ENCODE measurements at places on chromosomes 11 and 22.
A peak's percentile ranks its signal among the peaks of the same experiment; 100 is the strongest.

DNA sequence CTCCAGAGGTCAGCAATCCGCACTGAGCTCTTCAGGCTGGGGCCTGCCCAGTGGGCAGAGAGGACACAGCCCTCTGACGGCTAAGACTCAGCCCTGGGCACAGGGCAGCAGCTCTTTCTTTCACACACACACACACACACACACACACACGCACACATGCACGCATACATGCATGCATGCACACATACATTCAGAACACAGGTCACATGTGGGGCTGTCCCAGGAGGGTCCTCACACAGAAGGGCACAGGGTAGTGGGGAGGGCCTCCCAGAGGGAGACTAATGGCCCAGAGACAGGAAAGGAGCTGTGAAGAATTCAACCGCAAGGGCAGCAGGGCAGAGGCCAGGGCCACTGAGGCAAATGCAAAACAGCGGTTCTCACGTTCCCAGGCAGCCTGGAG lies 20.3 kb upstream of the XKR3 start:
- DNase-seq = no peak

- DNase-seq = no peak
Observed at GRCh38 chr11:75406338-75406777, 7.0 kb downstream of the RPS3 start.

GRCh38 chr22:43745411-43745770 lies 66.7 kb downstream of the EFCAB6 start:
- DNase-seq = no peak

- no peak for DNase-seq
Observed at GRCh38 chr11:3229673-3230630, 2.3 kb downstream of the MRGPRE start.

DNA sequence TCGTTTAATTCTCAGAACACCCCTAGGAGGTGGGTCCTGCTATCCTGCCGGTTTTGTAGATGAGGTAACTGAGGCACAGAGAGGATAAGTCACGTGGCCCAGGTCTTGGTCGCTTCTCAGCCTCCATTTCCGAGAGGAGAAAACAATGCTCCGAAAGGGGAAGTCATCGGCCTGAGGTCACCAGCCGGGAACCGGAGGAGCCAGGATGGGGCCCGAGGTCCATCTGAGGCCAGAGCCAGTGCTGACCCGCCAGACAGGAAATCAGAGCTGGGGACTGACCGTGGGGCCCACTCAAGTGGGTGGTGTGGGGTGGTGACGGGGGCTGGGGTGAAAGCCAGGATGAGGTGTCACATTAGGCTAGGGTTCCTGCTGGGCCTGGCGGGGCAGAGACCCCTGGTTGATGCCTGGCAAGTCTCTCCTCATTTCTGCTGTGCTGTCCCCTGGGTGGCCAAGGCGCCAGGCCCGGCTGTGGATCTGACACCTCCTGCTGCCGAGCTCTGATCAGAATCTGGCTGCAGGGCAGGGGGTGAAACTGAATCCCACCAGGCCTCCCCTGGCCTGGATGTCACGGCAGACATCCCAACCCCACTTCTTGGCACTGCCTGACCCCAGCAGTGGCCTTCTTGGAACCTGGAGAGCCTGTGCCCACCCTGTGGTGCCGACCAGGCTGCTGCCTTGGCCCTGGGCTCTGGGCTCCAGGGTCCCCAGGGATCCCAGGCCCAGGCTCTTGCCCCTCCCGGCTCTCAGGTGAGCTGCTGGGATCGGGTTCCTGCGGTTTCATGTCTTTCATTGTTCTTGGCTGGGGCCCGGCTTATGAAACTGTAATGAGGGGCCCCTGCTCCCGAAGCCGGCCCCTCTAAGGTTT lies 12.0 kb downstream of the TRIOBP start:
- DNase-seq = no peak

DNA sequence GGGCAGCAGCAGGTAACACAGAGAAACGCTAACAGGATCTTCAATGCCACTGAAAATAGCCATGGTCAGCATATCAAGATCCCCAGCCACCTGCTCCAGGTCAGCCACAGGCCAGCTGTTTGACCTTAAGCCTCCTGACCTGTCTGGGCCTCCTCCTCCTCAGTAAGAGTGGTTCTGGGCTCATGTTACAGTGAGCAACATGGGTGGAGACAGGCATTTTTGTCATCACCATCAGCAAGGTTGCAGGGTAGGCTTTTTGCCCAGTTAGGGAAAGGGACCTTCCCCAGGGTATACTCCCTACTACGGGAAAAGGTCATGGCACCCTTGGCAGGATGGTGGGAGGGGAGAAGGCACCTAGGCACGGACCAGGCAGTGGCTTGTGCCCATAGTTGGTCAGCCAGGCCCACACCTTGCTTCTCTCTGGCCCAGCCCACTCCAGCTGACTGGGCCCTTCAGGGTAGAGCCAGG lies 131.8 kb upstream of the PARVA start:
- no peak for DNase-seq

- no peak for DNase-seq
Observed at GRCh38 chr22:39567135-39567946, 3.2 kb upstream of the CACNA1I start.

DNA sequence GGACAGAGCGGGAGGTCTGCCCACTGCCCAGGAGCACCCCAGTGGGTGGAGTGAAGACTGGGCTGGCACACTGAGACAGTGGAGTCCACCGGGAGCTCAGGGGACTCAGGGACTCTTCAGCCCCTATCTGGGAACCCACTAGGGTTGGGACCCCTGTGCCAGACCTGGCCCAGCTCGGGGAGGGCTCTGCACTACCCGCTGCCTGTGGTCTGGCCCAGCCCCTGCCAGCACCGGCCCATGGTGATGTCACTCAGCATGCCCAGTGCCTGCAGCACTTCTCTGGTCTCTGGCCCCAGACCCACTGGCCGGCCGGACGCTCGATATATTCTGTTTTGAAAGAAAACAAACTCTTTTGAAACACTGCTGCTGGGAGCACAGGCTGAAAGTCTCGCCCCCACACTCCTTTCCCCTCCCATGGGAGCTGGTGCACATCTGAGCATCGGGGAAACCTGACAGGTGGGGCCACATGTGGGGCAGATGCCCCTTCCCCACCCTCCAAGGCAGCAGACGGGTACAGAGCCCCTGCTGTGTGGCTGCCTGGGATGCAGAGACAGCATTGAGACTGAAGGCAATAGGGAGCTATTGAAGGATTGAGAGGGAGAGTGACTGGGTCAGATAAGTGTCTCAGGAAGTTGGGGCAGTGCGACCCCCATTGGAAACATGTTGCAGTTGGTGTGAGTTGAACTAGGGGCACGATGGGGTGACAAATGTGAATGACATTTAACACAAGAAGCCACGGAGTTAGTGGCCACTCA lies 62.9 kb downstream of the MYEOV start:
- no peak for DNase-seq

DNA sequence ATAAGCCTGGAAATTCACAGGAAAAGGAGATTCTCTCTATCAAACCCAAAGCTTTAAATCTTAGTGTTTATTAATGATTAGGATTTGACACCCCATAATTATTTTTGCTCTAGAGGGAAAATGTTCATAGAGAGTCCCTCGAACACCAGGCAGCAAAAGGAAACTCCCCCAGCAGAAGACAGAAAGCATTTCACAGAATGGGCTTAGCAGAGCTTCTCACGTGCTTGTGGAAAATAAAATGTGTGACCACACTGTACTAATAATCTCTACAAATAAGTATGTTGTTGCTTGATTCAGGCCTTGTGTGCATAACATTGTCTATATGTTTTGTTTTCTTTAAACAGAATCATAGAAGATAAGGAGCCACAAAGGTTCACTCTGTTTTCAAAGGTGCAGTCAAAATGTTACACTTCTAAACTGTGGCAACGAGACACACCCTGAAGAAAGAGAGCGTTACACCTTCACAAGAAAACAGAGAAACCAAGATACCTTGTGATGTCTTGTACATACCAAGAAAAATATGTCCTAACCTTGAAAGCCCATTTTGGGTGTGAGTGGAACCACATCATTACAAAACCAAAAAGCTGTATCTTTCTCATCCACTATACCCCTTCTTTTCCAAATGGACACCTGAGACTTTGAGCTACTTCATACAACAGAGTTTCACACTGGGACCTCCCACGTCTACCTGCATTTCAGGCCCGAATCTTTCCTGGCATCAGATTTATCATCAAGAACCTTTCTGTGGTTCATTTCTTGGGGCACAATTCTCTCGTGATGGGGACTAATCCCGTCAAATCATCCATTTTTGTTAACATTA lies 282.5 kb downstream of the ETS1 start:
- no peak for DNase-seq

- DNase-seq = peak; percentile 1
Observed at GRCh38 chr11:97140885-97141494, 751.2 kb downstream of the JRKL start.

DNA sequence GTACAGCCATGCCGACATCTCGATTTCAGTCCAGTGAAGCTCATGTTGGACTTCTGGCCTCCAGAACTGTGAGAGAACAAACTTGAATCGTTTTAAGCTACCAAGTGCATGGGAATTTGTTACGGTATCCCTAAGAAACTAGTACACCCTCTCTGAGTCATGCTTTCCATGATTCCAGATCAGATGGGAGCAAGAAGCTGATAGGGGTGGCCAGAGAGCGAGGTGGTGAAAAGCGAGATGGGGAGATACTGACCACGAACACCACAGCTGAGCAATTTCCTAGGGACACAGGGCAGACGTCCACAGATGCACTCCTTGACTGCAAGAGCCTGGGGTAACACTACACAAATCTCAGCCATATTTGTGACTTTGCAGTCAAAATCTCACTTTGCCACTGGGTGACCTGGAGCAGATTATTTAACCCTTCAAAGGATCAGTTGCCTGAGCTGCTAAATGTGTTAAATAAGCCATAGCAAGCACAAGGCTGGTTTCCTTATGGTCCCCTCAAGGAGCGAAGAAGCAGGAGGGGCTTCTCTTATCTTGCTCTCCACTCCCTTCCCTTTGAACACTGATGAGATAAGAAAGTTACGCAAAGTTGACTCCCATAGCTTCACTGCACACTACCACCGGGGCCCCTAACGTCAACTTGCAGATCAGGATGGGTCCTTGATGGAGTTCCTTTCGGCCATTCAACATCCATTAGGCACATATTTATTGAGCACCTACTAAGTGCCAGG lies 22.6 kb upstream of the RCN1 start:
- DNase-seq = no peak

DNA sequence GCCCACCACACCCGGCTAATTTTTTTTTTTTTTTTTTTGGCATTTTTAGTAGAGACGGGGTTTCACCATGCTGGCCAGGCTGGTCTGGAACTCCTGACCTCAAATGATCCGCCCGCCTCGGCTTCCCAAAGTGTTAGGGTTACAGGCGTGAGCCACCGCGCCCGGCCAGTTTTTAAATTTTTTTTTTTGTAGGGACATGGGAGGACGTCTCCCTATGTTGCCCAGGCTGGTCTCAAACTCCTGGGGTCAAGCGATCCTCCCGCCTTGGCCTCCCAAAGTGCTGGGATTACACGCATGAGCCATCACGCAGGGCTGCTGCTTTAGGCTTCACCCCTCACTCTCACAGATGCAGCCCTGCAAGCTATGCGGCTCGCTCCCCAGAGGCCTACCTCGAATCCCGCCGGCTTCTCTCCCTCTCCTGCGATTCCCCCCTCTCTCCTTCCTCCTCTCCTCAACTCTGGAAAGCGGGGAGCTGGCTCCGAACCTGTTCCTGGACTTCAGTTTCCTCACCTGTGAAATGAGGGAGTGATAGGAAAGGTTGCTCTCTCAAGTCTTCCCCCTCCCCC lies 926 bp downstream of the CCDC157 start:
- DNase-seq = no peak

- DNase-seq = no peak
Observed at GRCh38 chr11:101296896-101297295, 167.3 kb upstream of the PGR start.

- DNase-seq = no peak
Observed at GRCh38 chr22:25420925-25421904, 143.3 kb upstream of the GRK3 start.

DNA sequence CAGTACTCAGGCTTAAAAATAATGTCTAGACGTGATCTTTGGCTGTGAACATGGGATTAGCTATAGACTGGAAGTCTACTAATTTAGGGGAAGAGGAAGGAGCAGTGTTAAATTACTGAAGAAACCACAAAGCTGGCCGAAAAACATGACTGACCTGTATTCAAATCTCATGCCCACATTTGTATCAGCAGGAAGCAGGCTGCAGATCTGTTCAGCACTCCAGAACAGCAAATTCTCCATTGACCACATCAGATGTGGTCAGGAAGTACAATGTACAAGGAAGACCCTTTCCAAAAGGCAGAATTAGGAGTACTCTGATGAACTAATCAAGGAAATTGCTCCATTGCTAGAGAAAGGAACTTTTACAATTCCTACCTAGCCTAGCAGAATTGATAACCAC lies 31.7 kb downstream of the DCDC1 start:
- no peak for DNase-seq

- DNase-seq = no peak
Observed at GRCh38 chr22:42077486-42078125, 1.9 kb upstream of the SMDT1 start.

- DNase-seq = no peak
Observed at GRCh38 chr22:38886333-38886732, 14.3 kb upstream of the CBX6 start.

- DNase-seq = peak; percentile 41
Observed at GRCh38 chr11:72773291-72773690, 20.6 kb downstream of the STARD10 start.

DNA sequence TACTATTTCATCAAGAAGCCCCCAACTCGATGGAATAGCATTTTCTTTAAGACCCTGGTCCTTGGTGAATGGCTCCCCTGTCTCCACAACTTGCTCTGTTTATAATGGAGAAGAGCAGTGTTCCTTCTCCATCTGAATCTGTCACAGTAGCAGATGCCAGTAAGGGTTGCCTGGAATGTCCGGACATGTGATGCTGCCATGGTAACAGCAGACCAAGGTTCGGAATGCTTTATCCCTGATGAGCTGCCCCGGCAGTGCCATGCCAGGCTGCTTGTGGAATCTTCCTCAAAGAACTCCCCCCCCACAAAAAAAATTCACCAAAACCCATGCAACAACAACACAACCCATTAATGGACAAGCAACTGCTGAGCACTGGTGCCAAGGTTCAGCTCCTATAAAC lies 72.5 kb downstream of the KCNC1 start:
- no peak for DNase-seq

GRCh38 chr11:9060700-9061111 lies 30.7 kb downstream of the SCUBE2 start:
- DNase-seq = no peak

GRCh38 chr11:81970886-81971285 lies 762.8 kb downstream of the FAM181B start:
- no peak for DNase-seq

GRCh38 chr11:79090191-79090705 lies 350.6 kb downstream of the TENM4 start:
- no peak for DNase-seq

DNA sequence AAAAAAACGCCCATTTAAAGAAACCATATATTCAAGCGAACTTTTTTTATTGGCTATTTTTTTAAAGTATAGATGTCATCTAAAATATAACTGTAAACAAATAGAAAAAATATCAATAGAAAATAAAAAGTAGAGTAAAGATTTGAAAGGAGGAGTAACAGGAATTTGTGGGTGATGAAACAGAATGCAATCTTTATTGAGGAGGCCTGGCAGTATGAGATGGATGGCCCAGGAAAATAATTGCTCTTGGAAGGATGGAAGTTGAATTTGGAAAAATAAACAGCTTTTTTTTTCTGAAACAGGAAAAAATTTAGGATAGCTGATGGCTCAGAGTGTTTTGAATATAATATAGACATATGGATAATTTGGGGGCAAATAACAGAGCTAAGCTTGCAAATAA lies 219.0 kb downstream of the CASP12 start:
- DNase-seq = no peak

- no peak for DNase-seq
Observed at GRCh38 chr22:33539202-33539901, 380.9 kb downstream of the LARGE1 start.
